ENCODE measurements at places on chromosomes 4 and X.

DNA sequence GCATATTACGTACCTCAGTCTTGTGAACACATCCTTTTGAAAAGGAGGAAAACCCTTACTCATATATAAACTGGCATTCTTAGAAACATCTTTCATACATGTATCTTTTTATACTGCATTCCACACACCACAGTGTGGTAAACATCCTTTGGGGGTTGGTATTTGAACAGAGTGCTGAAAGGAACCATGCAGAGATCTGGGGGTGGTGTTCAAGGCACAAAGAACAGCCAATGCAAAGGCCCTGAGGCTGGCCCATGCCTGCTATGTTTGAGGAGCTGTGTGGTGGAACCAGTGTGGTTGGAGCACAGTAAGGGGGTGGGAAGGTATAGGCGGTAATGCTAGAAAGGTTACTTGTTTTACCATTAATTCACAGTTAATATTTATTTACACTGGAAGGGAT is 2.0 kb downstream of the ELK1 start:
- no peak for DNase-seq

DNA sequence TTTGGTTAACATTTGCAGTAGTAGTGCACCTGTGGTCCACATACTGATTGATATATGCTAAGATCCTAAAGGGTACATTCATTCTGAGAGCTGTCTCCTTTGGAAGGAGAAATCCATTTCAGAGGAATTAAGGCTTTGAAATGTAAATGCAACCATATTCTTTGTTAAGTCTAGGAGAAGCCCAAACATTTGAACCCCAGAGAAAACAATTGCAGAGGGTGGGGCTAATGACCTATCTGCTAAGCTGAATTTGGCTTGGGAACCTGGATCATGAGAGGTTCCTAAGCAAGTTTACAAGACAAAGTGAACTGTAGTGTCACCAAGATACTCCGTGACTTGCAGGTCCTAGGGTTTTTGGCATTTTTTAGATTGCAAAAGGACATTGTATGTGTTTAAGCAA is 41.2 kb downstream of the LAS1L start:
- no peak for DNase-seq

GRCh38 chr4:126973201-126973600 is 659.6 kb upstream of the INTU start:
- no peak for DNase-seq

- DNase-seq: no peak
These were observed 56.6 kb upstream of the WDR1 start for GRCh38 chr4:10173037-10173753.

- no peak for DNase-seq
These were observed 651 bp upstream of the SAP30 start for GRCh38 chr4:173370130-173370476.

DNA sequence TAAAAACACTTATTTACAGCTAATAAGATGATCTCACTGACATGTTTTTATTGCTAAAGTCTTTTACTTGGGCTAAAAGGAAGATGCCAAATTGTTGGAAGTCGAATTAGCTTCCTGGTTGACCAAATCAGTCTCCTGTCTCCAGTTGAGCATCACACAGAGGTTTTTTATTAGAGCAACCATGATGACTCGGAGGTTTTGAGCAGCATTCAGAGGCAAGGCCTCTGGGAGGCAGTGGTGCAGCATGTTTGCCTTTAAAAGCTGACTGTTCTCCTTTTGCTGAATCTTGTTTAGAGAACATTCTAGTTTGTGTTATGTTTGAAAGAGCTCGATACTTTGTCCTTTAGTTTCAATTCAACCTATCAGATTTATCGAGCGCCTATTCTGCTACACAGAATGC is 2.1 kb downstream of the UCHL1 start:
- no peak for DNase-seq

DNA sequence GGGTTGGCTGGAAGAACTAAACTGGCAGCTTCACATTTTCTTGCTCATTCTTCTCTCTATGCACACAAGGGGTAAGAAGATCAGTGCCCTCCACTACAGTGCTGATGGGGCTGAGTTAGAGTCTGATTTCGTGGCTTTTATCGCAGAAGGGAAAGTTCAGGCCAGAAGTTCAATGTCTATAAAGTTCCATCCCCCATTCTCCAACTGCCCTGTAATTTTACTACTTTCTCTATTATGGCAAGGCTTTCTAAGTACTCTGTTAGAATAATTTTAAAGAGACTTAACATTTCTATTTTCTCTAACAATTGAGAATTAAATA is 293.9 kb downstream of the BMPR1B start:
- no peak for DNase-seq

DNA sequence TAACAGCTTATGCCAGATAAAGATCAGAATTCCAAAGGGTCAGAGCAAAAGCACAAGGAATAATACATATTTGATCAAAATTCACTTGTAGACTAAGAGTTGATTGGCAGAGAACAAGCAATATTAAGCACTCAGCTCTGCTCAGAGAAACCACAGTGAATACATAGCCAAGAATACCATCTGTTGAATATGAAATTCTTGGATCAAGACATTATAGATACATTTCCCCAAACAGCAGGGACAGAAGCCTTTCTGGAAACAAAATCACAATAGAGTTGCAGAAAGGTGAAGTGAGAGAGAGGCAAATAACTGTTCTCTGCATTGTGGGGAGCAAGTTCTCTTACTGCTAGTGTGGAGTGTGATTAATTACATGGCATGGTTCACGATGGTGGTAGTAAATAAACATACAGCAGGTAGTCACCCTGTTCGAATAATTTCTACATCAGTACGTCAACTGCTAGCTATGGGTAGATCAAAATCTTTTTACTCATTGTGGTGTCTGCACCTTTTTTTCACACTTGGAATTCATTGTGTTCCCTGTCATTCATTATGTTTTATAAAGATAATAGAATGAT is 366.7 kb downstream of the PCDH7 start:
- DNase-seq: no peak

GRCh38 chrX:111917591-111917990 is 41.6 kb downstream of the TRPC5OS start:
- DNase-seq: no peak

DNA sequence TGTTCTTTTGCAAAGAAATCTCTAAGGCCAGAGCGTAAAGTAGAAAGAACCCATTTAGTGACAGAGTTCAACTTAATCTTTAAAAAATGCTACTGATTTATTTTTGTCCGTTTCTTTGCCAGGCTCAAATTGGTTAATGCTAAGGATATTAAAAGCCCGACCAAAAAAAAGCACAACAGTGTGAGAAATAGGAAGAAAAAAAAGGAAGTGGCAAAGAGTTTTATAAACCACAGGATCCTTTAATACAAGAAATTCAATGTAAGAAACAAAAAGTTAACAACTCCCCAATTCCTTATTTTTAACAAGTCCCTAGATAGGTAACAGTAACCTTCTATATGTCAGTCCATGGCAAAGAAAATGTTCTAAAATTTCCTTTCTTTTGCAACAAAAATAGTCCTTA is 480.4 kb downstream of the ACTRT1 start:
- DNase-seq: no peak

DNA sequence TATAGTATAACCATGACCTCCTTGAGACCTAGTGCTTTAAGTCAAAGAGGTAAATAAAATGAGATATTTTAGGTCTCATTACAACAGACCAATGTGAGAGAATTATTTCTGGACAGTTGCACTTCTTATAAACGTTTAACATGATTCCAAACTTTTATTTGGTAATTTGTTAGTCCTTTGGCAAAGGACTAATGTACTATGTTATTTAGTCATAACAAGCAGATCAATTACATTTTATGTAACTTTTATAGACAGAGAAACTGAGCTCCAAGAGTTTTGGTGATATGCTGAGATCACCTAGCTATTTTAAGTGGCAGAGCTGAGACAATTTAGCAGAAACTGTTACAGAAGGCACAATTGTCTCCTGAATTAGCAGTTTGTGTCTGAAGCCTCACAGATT is 2.6 kb upstream of the SNCA start:
- no peak for DNase-seq

DNA sequence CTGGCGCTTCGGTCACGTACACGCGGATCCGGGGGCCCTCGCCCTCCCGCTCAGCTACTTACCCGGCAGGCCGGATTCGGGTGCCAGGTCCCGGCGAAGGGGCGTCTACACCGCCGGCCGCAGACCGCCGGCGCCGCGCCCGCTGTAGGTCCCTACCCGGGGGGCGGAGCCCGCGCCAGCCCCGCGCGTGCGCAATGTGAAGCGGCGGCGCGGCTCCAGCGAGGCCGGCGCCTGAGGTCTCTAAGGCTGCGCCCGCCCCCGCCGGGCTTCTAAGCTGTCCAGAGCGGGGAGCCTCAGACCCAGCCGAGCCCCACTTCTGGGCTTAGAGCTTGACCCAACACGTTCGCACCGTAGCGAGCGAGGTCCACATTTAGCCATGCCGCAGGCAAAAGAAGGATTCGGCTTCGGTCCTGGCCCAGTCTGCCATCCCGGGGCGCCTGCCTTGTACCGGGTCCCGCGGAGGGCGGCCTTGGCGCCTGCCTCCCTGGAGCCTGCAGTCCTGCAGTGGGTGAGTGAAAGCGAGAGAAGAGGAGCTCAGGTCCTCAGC is at the start of gene ZNF518B:
Gene ZNF518B, minus strand, starts transcription at position 172 of the 547 bp plus-strand sequence. CDS start 11,098 bp downstream, outside the sequence.
- no peak for DNase-seq

GRCh38 chrX:32514986-32515385 is 696.4 kb downstream of the DMD start:
- no peak for DNase-seq

GRCh38 chrX:32448320-32448719 is 763.0 kb downstream of the DMD start:
- DNase-seq: no peak

- DNase-seq: no peak
These were observed 65.8 kb upstream of the GPRIN3 start for GRCh38 chr4:89373394-89373793.

DNA sequence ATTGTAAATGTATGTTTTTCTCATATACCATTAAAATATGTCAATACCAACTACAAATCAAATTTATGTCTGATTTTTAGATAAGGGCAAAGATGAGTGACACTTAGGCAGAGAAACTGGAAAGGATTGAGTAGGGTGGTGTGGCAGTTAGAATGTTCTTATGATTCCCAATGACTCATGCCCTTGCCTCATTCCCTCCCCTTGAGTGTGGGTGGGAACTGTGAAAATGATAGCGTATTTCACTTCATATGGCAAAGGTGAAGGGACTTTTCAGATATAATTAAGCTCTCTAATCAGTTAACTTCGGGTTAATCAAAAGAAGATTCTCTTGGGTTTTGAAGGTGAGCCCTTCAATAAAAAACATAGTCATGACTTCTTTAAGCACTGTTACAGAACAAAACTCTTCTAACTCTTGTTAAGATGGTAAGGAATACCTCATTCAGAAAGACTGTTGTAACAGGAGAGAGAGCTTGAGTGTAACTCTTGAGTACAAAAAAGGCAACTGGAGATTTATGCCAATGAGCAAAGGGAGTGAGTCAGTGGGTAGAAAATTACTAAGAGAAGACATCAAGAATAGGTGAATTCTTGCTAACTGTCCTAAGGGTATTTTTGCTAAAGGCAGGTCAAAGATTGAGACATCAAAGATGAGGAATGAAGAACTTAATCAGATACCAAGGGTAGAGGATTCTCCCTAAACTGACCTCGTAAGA is 329.5 kb downstream of the KCTD8 start:
- DNase-seq: no peak

GRCh38 chrX:22378296-22378695 is 105.6 kb downstream of the CBLL2 start:
- DNase-seq: no peak

DNA sequence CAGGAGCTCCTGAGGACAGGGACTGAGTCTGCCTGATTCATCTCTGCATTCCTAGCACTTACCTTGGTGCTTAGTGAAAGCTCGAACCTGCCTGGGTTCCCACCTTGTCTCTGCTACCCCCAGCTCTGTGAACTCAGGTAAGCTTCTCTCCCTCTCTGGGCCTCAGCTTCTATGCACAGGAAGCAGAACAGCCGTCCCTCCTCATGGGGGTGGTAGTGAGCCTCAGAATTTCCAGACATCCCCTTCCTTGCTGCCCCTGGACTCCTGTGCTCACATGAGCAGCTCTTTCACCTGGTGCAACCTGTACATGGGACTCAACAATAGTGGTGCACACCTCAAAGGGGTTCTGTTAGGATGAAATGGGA is 50.8 kb downstream of the HTRA3 start:
- DNase-seq: no peak

GRCh38 chrX:7146703-7147412 is 654 bp upstream of the STS start:
- DNase-seq: no peak

DNA sequence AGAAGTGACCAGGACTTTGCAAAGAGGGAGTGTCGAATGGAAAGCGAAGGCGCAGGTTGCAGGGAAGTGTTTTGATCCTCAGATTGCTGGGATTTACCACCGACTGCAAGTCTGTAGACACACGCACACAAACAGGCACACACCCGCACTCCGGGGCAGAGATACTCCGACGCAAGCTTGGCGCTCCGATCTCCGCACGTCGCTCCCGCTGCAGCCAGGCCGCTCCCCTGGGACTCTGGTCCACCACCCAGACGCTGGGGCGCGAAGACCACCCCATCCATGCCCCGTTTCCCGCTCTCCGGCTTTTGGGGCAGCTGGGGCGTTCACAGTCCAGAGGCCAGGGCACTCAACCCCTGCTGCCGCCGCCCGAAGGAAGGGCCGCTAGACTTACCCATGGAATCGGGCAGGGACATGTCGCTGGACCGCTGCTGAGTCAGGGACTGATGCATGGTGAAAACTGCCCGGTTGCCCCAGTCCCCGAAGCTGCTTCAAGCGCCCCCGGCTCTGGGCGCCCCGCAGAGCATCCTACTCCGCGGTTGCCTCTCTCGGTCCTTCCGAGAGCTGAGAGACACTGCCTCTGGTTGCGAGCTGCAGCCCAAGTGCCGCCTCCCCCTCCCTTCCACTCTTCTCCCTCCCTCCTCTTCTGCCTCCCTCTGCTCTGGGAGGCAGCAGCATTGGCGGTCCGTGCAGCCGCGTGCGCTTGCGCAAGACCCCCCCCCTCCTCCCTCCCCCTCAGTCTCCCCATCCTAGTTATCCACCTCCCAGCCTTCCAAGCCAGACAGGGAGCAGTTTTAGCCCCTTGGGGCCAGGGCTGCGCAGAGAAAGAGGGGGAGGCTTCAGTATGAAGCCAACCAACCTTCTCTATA is at the start of gene TMEM255A:
Gene TMEM255A, minus strand, starts transcription at position 601 of the 866 bp plus-strand sequence. Its CDS starts 152 bp downstream, at position 449.
- DNase-seq: no peak

- no peak for DNase-seq
These were observed 197.2 kb downstream of the ARHGAP24 start for GRCh38 chr4:85672116-85672515.

- DNase-seq: no peak
These were observed 958.1 kb upstream of the GRID2 start for GRCh38 chr4:91345632-91346031.

- no peak for DNase-seq
These were observed 183.0 kb downstream of the LDB2 start for GRCh38 chr4:16715482-16715881.

DNA sequence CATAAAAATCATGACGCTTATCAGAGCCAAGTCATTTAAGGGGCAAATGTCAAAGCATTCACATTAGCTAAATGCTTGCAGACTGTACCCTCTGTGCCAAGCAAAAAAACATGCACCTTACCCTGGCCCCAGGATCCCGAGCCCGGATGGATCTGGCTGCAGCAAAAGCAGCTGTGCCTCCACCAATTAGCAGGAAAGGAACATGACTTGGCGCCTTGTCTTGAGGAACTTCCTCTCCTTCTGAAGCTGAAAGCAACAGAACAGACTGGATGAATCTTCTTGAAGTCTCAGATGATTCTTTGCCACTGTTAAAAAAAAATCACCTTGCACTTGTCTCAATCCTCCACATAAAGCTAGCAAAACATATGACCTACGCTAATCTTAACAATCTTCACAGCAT is 18.0 kb downstream of the AIFM1 start:
- DNase-seq: no peak
